ENCODE measurements at places on chromosomes 12 and 14.

- DNase-seq, result no peak
These were observed 426.4 kb downstream of the PCNX1 start for GRCh38 chr14:71333705-71334104.

GRCh38 chr12:103571286-103571685 is 15.8 kb upstream of the STAB2 start:
- no peak for DNase-seq

DNA sequence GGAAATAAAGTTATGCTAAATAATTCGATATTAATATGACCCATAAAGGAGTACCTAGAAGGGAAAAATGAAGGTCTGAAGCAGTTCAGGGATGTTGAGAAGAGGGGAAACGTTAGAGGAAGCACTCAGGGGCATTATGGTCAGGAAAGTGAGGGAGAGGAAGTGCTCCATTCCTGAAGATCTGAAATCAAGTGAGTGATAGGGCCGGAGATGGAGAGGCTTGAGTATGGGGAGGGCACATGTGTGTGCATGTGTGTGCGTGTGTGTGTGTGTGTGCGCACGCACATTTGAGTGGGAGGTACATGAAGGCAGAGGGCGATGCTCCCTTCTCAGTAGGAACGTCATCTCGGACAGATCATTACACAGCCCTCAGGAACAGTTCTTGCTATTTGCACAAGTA is 4.9 kb upstream of the DCD start:
- DNase-seq, result no peak

DNA sequence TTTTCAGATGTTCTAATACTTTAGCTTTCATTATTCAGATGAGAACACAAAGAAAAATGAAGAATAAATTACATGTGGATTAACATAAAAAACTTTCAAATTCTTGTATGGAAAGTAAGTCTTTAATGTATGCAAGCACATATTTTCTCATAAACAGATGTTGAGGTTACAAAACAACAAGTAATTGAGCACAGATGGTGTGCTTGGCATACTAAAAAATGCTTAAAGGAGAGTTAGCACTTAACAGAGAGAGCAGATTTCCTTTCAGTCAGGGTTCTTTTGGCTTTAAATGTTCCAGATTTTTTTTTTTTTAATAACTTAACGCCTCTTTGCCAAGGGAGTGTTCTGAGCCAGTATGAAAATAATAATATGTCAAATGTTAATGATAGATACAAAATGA is 96.0 kb downstream of the RASSF9 start:
- DNase-seq, result no peak

DNA sequence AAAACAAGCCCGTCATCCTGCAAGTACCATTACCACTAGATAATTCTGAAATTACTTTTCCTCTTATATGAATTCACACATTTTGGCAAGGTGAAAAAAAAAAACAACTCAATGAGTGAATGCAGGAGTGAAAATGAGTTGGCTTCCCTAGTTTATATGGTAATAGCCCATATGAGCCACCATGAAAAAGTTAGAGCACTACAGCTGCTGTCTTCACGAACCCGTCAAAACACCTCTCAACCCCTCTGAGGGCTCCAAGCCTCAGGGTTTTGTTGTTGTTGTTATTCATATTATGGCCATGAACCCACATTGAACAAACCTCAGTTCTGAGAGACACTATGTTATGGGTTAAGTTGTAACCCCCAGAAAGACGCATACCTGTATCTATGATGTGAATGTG is 289.9 kb upstream of the CAND1 start:
- DNase-seq, result no peak

- DNase-seq, result no peak
These were observed 339.7 kb downstream of the PRKD1 start for GRCh38 chr14:29587761-29588470.

GRCh38 chr14:94088516-94088915 is 7.4 kb downstream of the IFI27L1 start:
- DNase-seq, result peak; percentile 75

GRCh38 chr12:66191547-66192126 is 2.6 kb downstream of the IRAK3 start:
- no peak for DNase-seq

DNA sequence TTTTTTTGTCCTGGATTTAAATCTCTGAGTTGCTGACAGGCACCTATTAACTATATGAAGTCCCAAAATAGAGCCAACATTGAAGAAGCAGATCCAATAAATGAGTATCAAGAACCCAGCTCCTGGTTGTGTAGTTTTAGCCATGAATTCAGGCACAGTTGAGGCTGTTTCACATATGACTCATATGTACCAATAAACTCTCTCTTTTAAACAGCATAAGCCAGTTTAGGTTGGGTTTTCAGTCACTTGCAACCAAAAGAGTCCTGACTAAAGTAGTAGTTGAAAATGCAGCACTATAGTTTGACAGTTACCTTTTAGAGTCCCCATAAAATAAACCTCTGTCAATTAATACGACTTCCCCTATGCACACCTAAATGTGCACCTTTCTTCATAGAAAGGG is 389.9 kb downstream of the RPS29 start:
- DNase-seq, result no peak

DNA sequence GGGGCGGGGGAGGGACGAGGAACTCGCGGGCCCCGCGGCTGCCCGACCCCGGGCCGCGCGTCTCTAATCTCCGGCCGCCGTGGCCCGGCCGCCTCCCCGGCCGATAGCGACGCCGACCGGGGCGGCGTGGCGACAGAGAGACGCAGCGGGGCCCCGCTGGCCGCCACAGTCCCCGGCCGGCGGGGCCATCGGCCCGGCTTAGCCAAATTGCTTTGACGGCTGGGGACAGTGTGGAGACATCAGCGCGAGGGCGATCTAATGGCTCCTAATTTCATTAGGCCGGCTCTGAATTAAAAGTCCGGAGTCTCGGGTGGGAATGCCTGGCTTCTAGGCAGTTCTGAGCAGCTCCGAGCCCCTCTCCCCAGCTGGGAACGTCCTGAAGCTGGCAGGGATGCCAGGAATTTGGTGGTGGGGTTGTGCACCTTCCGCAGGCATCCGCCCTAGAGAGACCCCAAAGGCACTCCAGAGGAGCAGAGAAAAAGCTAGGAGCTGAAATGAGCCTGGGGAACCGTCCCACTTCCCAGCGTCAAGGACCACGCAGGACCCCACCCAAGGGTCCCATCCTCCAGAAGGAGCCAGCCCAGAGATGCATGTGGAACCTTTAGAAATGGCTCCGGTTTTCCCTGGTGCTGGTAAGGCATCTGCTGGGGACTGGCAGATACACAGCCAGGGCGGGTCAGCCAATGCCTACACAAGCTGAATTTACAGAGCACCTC is 9.6 kb downstream of the TBX5 start:
- DNase-seq, result peak; percentile 76

DNA sequence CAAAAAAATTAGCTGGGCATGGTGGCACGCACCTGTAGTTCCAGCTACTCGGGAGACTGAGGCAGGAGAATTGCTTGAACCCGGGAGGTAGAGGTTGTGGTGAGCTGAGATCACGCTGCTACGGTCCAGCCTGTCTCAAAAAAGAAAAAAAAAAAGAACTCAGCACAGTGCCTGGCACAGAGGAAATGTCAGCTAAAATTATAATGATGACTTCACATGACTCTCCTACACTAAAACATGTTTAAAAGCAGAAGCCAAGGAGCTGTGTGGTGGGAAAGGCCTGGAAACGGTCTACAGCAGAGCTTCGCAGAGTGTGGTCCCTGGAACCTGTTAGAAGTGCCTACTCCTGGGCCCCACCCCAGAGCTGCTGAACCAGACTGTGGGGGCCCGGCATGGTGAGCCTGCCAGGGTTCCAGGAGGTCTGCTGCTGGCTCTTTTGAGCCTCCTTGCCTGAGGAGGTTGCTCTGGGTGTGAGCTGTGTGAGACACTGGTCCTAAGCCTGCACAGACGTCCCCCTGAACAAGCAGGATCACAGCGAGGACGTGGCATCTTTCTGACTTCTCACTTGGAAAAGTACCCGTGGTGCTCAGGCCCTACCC is 28.1 kb downstream of the TCHP start:
- DNase-seq, result no peak

DNA sequence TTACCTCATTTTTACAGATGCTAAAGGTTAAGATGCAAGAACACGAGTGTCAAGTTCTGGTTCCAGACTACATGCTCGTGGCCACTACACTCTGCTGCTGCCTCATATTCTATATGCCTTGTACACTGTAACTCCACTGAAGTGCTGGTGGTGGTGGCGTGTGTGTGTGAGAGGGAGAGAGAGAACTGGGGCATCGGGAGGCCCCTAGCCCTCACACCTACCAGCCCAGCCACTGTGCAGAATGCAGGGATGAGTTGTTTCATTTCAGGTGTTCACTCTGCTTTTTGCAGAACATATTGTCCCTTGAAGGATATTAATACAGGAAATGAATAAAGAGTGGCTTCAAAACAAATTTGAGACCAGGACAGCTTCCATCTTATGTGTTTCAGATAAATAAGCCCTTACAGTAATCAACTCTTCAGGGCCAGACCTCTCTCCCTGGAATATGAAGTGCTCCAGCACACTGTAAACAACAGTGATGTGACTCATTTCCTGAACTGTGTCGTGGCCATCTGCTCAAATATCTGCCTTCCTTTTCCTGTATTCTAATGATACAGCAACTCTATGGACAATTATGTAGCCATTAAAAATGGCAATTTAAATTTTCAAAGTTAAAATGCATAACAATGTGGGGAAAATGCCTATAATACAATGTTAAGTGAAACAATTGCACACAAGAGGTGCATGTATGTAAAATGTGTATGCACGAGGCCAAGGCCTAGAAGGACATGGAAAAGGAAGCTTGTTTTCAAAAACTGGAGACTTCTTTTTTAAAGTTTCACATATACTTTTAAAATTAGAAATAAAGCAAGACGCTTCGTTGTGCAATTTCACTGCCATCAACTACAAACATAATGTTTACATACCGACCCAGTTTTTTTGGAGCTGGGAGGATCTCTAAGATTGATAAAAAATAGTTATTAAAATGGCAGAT is 215.4 kb downstream of the PELI2 start:
- DNase-seq, result peak; percentile 85

GRCh38 chr14:53304726-53305381 is 151.7 kb upstream of the DDHD1 start:
- DNase-seq, result peak; percentile 29

DNA sequence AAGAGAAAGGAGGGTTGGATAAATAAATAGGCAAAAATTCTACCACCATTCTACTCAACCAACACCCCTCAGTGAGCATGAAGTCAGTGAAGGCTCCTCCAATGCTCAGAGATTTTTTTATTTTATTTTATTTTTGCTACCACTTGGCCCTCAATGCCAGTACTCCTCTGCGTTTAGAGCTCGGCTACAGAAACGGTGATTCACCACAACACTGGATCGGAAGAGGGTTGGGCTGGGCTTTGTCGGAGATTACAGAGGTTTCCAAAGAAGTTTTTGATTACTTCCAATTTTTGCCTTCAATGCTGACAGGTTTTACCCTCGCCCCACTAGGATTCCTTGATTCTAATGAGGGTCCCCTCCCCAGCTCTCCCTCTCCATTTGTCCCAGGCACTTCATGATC is 1027.2 kb upstream of the TMEM132C start:
- DNase-seq, result no peak

DNA sequence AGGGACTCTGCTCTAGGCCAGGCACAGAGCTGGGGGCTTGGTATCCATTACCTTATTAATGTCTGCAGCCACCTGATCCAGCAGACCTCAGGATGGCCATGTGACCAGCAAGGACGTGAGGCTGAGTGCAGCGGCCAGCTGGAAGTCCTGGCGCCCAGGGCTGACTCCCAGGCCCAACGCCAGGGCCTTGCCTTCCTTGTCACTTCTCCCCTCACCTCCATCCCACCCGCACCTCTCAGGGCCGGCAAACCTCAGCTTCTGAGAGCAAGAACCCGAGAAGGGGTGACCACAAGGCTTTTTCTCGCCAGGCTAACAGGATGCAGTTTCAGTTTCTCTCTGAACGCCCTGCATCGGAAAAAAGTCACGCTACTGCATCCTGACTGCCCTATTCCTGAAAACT is 15.4 kb downstream of the RAB35 start:
- DNase-seq, result no peak

- DNase-seq, result peak; percentile 53
These were observed 193.6 kb downstream of the CACNA1C start for GRCh38 chr12:2246358-2246757.

- no peak for DNase-seq
These were observed 1324.0 kb upstream of the USP15 start for GRCh38 chr12:60935981-60936761.

GRCh38 chr14:61532763-61533162 is 162.6 kb upstream of the HIF1A start:
- DNase-seq, result no peak

- DNase-seq, result no peak
These were observed 207.2 kb upstream of the SRRM4 start for GRCh38 chr12:118773956-118774723.

DNA sequence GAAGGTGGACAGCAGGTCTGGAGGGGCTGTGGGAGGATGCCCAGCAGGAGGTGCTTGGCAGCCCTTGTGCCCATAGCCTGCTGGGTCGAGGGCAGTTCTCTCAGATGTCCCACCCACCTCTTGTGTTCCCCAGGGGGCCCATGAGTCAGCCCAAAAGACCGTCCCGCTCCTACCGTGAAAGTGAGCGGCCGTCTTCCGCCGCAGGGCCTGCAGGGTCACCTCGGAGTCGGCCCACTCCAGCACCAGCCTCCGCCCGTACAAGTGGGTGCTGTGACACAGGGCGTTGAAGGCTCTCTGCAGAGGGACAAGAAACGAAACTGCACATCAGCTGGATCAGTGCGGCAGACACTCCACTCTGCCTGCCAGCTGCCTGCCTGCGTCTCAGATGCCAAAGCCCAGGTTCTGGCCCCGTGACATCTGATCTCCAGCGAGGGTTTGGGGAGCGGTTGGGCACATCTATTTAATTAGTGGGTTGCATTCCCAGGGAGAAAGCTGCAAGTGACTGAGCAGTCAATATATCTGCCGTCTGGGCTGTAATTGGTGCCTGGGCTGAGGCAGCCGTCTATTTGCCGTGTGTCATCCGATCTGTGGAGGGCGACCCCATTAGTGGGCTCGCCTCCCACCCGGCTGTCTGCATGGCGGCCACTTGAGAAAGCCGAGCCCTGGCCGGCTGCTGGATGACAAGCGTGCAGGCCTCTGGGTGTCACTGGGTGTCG is 121.5 kb downstream of the RBM19 start:
- DNase-seq, result no peak

- DNase-seq, result peak; percentile 65
These were observed 237.9 kb downstream of the IPO8 start for GRCh38 chr12:30457621-30458289.

DNA sequence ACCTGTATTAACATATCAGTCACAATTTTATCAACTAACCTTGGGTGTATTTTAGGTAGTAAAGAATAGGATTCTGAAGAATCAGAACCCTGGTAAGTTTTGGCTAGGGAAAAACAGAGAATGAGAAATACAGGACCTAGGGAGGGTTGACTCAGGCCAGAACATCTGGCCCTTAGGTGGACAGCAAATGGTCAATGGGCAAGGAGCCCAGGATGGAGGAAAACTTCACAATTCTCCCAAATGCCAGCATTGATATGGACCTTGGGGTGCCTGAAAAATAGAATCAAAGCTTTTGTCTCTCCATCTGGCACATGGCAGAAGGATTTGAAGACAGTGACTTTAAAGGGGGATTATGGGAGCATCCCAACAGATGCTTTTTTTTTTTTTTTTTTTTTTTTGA is 32.7 kb upstream of the PRPF39 start:
- no peak for DNase-seq

- DNase-seq, result no peak
These were observed 262.1 kb downstream of the BCL11B start for GRCh38 chr14:99009871-99010270.

Data from EH (cell line).